ENCODE measurements at places on chromosomes 1 and 21. TPM values are rescaled to one million over a fixed set of nuclear protein-coding genes. Genes with fewer than 3 reads are reported as not detected.

Gene CATSPER4
- total RNA-seq: not detected

Gene CCDC181
- total RNA-seq: not detected

- H3K27ac ChIP-seq: no peak overlapping the region
- no peaks in the 10 kb centered on the region for H3K36me3 ChIP-seq
- H3K27me3 ChIP-seq: no peaks in the 10 kb centered on the region
Observed at GRCh38 chr1:26225033-26225831, 8.8 kb upstream of the CEP85 start.

DNA sequence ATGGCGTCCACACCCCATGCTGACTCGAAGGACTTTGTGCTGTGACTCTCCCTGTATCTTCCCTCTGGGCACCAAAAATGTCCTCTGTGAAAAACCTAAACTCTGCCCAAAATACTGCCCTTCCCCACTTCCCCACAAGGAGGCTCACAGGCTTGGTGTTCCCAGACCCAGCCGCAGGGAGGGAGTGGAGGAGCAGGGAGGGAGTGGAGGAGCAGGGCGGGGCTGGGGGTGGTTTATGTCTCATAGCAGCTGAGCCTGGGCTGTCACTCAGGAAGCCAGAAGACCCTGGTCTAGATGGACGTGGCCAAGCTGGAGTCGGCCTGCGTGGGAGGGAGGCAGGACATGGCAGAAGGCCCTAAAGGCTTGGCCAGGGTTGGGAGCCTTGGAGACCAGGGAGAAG is 461.7 kb downstream of the PTPRU start:
- H3K4me1 ChIP-seq: no peaks in the 10 kb centered on the region
- no peak overlapping the region for H3K27ac ChIP-seq
- H3K4me3 ChIP-seq: no peak overlapping the region
- H3K36me3 ChIP-seq: no peaks in the 10 kb centered on the region

Measured in PC-9 (cell line).